ENCODE measurements at places on chromosomes 1 and 21. TPM values are rescaled to one million over a fixed set of nuclear protein-coding genes. Genes with fewer than 3 reads are reported as not detected.
A peak's percentile ranks its signal among the peaks of the same experiment; 100 is the strongest.

- DNase-seq = no peak
- H3K4me3 ChIP-seq = no peak overlapping the region
- no peak overlapping the region for H3K27ac ChIP-seq
- peaks cover 4% of the 10 kb centered on the region for H3K36me3 ChIP-seq
- no peaks in the 10 kb centered on the region for H3K27me3 ChIP-seq
- no peaks in the 10 kb centered on the region for H3K4me1 ChIP-seq
Measured at GRCh38 chr1:36178471-36179219, 22.7 kb downstream of the MAP7D1 start.

TAS1R1 gene
- total RNA-seq = not detected

DNA sequence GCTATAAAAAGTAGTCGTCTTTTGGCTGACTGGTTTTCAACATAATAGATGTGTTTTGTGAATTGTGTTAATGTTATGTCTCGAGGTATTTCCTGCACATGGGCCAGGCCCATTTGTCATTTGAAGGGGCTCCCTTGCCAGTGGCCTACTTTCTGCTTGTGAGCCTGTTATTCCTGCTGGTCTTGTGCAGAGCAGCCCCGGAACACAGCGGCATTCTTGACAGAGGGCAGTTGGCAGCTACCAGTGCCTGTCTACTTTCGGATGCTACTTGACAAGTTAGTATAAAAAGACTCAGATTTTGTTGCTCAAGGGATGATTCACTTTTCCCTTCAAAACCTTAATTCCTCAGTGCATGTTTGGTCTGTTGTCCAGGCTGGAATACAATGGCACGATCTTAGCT, 28.5 kb downstream of the PGM1 start:
- no peaks in the 10 kb centered on the region for H3K27me3 ChIP-seq
- DNase-seq = no peak
- no peak overlapping the region for H3K4me3 ChIP-seq
- H3K27ac ChIP-seq = no peak overlapping the region
- peaks cover 5% of the 10 kb centered on the region for H3K4me1 ChIP-seq

DNA sequence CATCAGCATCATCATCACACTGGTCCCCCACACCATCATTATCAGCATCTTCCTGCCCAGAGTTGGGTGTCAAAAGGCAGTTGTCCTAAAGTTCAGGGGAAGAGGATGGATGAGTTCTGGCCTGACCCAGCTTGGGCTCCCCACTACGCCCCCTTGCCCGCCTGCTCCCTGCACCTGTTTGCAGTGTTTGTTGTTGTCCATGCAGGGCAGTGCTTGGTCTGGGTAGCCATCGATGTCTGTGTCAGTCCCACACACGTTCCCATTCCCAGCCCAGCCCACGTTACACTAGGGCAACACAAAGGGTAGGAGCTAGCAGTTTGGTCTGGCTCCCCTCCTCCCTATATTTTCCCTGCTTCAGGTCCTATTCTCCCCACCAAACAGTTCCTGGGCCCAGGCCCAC, 6.8 kb downstream of the THBS3 start:
- DNase-seq = no peak
- H3K4me3 ChIP-seq = no peak overlapping the region
- peaks cover 1% of the 10 kb centered on the region for H3K4me1 ChIP-seq
- H3K27ac ChIP-seq = no peak overlapping the region
- H3K36me3 ChIP-seq = no peaks in the 10 kb centered on the region
- H3K27me3 ChIP-seq = no peaks in the 10 kb centered on the region

DNA sequence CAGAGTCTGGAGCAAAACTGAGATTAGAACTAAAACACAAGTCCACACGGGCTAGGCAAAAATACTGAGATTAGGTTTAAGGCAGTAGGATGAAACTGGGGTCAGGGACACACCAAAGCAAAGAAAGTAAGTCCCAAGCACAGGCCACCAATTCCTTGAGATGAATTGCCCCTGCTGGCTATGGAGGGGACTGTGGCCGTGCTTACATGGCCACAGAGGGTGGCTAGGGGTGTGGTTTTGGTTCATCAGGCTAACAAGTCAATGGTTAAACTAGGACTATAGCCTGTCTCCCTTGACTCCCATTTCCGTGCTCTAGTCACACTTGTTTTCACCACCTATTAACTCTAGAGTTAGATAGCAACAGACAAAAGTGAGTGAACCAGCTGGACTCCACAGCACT, 394.8 kb downstream of the PBX1 start:
- H3K4me1 ChIP-seq = no peaks in the 10 kb centered on the region
- H3K36me3 ChIP-seq = peaks cover 2% of the 10 kb centered on the region
- DNase-seq = no peak
- no peak overlapping the region for H3K27ac ChIP-seq
- H3K27me3 ChIP-seq = no peaks in the 10 kb centered on the region

- peak overlapping the region; percentile 27 for H3K27ac ChIP-seq
- H3K36me3 ChIP-seq = no peaks in the 10 kb centered on the region
- DNase-seq = no peak
- peak overlapping the region; percentile 25 for H3K4me3 ChIP-seq
- no peaks in the 10 kb centered on the region for H3K27me3 ChIP-seq
Measured at GRCh38 chr1:3673381-3674099, 21.2 kb downstream of the TP73 start.

RABGGTB gene
- total RNA-seq = 156 TPM

HSD3B1 gene
- not detected for total RNA-seq

DNA sequence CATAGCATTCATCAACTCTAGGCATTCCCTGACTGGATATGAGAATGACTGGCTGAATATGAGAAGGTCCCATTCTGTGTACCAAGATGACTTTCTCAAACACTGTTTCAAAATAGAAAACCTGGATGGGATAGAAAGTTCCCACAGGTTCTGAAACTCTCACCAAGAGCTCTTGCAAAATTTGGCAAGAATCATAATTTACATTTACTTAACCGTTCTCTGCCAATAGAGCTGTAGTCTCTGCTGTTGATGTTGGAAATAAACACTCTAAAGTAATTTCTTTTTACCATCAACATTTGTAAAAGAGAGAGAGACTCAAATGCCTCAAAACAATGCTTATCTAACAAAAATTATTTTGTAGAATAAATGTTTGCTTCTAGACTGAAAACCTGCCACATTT, 221.1 kb downstream of the LMO4 start:
- H3K27ac ChIP-seq = no peak overlapping the region
- no peak for DNase-seq
- H3K4me1 ChIP-seq = no peaks in the 10 kb centered on the region

CADM3 gene
- not detected for total RNA-seq

DYRK3 gene
- 5.9 TPM for total RNA-seq

CYP2J2 gene
- total RNA-seq = 0.82 TPM

SUSD4 gene
- 1.1 TPM for total RNA-seq

DNA sequence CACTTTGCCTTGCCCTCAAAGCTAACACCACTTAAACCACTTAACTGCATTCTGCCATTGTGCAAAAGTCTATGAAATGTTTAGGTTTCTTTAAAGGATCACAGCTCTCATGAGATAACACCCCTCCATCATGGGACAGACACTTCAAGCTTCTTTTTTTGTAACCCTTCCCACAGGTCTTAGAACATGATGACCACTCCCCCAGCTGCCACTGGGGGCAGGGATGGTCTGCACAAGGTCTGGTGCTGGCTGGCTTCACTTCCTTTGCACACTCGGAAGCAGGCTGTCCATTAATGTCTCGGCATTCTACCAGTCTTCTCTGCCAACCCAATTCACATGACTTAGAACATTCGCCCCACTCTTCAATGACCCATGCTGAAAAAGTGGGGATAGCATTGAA, 7.7 kb downstream of the ADAMTS1 start:
- H3K27ac ChIP-seq = no peak overlapping the region
- peaks cover 20% of the 10 kb centered on the region for H3K4me1 ChIP-seq
- H3K27me3 ChIP-seq = peaks cover 44% of the 10 kb centered on the region
- DNase-seq = no peak

- peaks cover 7% of the 10 kb centered on the region for H3K27me3 ChIP-seq
- DNase-seq = no peak
- no peaks in the 10 kb centered on the region for H3K36me3 ChIP-seq
- H3K27ac ChIP-seq = no peak overlapping the region
- H3K4me3 ChIP-seq = no peak overlapping the region
Measured at GRCh38 chr1:220682901-220683576, 7.1 kb upstream of the C1orf115 start.

DNA sequence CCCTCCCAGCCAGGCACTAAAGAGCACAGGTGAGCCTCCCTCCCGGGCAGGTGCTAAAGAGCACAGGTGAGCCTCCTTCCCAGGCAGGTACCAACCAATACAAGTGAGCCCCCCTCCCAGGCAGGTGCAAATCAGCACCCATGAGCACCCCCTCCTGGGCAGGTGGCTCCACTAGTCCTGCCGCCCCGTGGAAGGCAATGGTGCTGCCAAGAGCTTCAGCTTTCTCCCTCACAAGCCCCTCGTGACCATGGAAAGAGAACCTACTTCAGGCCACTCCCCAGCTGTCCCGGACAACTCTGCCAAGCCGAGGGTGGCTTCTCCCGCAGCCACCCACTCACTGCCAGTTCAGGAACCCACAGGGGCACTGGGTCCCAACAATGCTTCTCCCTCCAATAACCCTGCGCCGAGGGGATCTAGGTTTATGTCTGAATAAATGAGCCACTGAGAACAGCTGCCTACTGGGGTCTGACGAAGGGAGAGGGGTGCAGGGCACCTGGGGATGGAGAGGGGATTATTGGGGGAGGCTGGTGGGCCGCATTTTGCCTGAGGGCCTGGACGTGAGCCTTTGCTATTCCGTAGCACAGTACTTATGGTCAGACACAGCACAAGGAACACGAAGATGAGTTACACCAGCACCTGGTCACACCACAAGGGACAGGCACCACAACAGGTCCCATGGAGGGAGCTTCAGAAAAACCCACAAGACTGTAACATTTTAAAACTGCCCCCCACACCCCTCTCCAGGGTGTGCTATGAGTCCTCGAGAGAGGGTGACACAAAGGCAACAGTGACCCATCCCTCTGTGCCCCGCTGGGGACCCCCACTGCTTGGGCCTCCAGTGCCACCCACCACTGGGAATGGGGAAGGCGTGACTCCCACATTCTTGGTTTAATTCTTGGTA, 46.3 kb downstream of the PRDM15 start:
- H3K36me3 ChIP-seq = peaks cover 3% of the 10 kb centered on the region
- H3K4me3 ChIP-seq = no peak overlapping the region
- no peak for DNase-seq
- no peak overlapping the region for H3K27ac ChIP-seq
- no peaks in the 10 kb centered on the region for H3K27me3 ChIP-seq
- no peaks in the 10 kb centered on the region for H3K4me1 ChIP-seq

- H3K27me3 ChIP-seq = no peaks in the 10 kb centered on the region
- peak overlapping the region; percentile 97 for H3K27ac ChIP-seq
- peaks cover 3% of the 10 kb centered on the region for H3K36me3 ChIP-seq
- no peak for DNase-seq
Measured at GRCh38 chr1:113073479-113073950, 517 bp downstream of the LRIG2 start.

- DNase-seq = no peak
- H3K27me3 ChIP-seq = no peaks in the 10 kb centered on the region
- H3K27ac ChIP-seq = no peak overlapping the region
- no peaks in the 10 kb centered on the region for H3K36me3 ChIP-seq
- no peaks in the 10 kb centered on the region for H3K4me1 ChIP-seq
Measured at GRCh38 chr1:54153535-54154439, 987 bp upstream of the CDCP2 start.

DDR2 gene
- 0.17 TPM for total RNA-seq

NOS1AP gene
- total RNA-seq = 0.21 TPM

PRDM16 gene
- total RNA-seq = 0.77 TPM

- no peaks in the 10 kb centered on the region for H3K27me3 ChIP-seq
- no peak for DNase-seq
- H3K36me3 ChIP-seq = peaks cover 17% of the 10 kb centered on the region
- H3K27ac ChIP-seq = no peak overlapping the region
Measured at GRCh38 chr1:7811476-7811875, 27.4 kb downstream of the PER3 start.

PLA2G2C gene
- total RNA-seq = 3.3 TPM

FAM163A gene
- total RNA-seq = not detected

PTAFR gene
- total RNA-seq = 0.12 TPM

FLAD1 gene
- total RNA-seq = 45.5 TPM

- DNase-seq = peak; percentile 67
- peak overlapping the region; percentile 75 for H3K4me3 ChIP-seq
- peaks cover 8% of the 10 kb centered on the region for H3K27me3 ChIP-seq
- H3K4me1 ChIP-seq = no peaks in the 10 kb centered on the region
Measured at GRCh38 chr1:227946624-227947385, 927 bp downstream of the WNT9A start.

DNA sequence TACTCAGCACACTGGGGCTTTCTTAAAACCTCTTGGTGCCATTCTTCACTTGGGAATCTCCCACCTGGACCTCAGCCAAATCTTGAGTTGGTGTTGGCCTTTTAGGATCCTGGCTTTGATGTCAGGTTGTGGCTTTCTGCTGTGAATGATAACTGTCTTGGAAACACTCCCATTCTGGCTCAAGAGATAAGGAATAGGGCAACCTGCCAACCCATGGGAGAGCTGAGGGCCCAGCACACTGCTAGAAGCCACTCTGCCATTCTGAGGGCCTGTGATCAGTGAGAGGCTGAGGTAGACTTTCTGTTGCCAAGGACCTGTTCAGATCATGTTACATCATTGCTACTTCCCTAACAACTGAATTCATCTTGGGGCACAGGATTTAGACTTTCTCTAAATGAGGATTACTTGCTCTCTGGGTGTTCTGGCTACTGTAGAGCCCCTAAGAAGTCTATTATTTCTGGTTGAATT, 45.8 kb downstream of the TTC39A start:
- H3K4me3 ChIP-seq = peak overlapping the region; percentile 74
- H3K36me3 ChIP-seq = no peaks in the 10 kb centered on the region
- no peak for DNase-seq
- H3K27ac ChIP-seq = no peak overlapping the region

SPRR4 gene
- total RNA-seq = not detected

- peak; percentile 68 for DNase-seq
- H3K36me3 ChIP-seq = no peaks in the 10 kb centered on the region
- H3K4me3 ChIP-seq = peak overlapping the region; percentile 67
- peaks cover 59% of the 10 kb centered on the region for H3K27me3 ChIP-seq
- no peak overlapping the region for H3K27ac ChIP-seq
- peaks cover 22% of the 10 kb centered on the region for H3K4me1 ChIP-seq
Measured at GRCh38 chr1:26408604-26409003, 2.0 kb upstream of the LIN28A start.

RSPH1 gene
- total RNA-seq = 0.36 TPM

KLHDC8A gene
- not detected for total RNA-seq
